Left lobe of liver (tissue), 2 donors: ENCODE measurements at places on chromosomes 16 and 17. TPM values are rescaled to one million over a fixed set of nuclear protein-coding genes. Genes with fewer than 3 reads are reported as not detected.

GRCh38 chr16:2212362-2213324 lies 2.0 kb upstream of the BRICD5 start:
- DNase-seq, result no peak

- peak; percentile 93 for DNase-seq
Observed at GRCh38 chr16:85514598-85515318, 98.4 kb upstream of the GSE1 start.

- no peak for DNase-seq
Observed at GRCh38 chr16:56517206-56517605, 2.6 kb downstream of the BBS2 start.

- no peak for DNase-seq
Observed at GRCh38 chr17:45676695-45677094, 107.4 kb upstream of the CRHR1 start.

GRCh38 chr16:48911700-48912099 lies 301.7 kb upstream of the N4BP1 start:
- no peak for DNase-seq

GRCh38 chr17:64358261-64358788 lies 32.3 kb downstream of the PECAM1 start:
- DNase-seq, result no peak

DNA sequence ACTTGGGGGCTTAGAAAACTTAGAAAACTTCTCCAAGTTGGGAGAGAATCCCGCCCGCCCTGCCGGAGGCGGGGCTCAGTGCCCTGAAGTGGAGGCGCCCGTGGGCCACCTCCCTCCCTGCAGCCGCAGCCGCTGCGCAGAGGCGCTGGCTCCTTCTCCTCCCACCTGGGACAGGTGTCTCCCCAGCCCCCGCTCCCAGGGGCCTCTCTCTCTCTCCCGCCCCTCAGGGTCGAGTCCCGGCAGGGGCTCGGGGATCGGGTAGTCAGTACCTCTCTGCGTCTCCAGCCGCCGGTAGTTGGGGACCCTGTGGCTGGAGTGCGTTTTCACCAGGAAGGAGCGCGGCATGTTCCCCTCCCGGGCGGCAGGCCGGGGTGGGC lies 257 bp downstream of the SNAI3 start:
- no peak for DNase-seq

The RGS11 gene
- 0.70 TPM for total RNA-seq

The GLYR1 gene
- 47.1 TPM for total RNA-seq

The SRR gene
- total RNA-seq, result 5.1 TPM

The KRTAP9-4 gene
- not detected for total RNA-seq

The MYH8 gene
- not detected for total RNA-seq
